ENCODE measurements at places on chromosomes 5 and 9.

- no peak for DNase-seq
Observed at GRCh38 chr9:21871256-21871975, 69.0 kb downstream of the MTAP start.

DNA sequence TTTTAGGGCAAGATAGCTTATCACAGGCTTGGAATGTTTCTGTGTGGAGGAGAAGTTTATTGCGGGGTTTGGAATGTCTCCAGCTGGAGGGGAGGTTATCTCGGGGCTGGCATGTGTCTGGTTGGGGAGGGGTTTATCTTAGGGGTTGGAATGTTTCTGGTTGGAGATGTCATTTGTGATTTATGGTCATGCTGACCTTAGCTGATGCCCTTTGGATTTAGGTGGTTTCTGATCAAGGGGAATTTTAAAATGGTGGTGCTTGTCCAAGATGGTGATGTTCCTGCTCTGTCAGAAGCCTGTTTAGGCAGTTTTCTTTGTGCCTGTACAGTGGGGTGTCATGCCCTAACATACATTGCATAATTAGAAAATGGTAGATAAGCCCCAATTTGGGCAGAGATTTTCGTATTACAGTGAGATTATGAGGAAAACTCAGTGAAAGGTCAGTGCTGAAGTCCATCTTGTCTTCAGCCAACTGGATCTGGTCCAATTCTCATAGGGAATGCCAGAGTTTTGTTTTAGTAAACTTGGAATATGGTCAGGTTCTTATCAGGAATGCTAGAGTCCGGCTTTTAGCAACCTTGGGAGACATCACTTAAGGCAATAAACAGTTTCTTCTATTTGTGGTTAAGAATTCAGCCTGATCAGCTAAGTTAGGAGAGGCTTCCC, 14.3 kb downstream of the CDK20 start:
- no peak for DNase-seq

GRCh38 chr5:79702606-79703380, 13.2 kb downstream of the CMYA5 start:
- DNase-seq: no peak

DNA sequence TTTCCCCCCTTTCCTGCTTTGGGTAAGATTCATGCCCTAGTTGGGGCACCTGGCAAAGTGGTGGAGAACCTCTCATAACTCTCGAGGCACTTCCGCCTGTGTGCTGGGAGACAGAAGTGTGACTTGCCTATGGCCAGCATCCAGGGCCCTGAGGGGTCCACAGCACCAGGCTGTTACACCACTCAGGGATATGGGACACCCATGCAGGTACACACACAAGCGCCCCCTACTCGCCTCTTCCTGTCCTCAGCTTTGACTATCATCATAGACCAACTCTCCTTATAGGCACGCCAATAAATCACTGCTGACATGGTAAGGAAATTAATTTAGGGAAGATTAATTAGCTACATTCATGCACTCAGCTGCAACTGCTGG, 45.4 kb downstream of the SHB start:
- no peak for DNase-seq

- no peak for DNase-seq
Observed at GRCh38 chr5:158801268-158801667, 298.4 kb downstream of the EBF1 start.

GRCh38 chr9:21711504-21711903, 90.9 kb upstream of the MTAP start:
- DNase-seq: no peak

DNA sequence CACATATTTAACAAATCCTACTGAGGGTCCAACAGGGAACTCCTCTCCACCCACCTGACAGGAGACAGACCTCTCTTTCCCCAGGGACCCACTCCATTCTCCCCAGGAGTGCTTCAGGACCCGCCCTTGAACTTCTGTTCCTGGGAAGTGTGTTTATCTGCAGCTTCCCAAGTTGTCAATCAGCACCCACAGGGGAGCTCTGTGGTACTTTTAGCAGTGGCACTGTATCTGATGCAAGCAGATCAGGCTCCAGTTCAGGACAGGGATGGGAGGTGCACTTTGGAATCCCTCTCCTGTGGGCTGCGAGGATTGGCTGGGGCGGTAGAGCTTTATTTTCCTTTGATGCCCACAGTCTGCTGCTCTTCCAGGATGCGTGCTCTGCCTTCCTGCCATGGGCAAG, 8.7 kb downstream of the GALNT10 start:
- DNase-seq: no peak

GRCh38 chr5:132714456-132715307, 22.7 kb downstream of the KIF3A start:
- DNase-seq: no peak

DNA sequence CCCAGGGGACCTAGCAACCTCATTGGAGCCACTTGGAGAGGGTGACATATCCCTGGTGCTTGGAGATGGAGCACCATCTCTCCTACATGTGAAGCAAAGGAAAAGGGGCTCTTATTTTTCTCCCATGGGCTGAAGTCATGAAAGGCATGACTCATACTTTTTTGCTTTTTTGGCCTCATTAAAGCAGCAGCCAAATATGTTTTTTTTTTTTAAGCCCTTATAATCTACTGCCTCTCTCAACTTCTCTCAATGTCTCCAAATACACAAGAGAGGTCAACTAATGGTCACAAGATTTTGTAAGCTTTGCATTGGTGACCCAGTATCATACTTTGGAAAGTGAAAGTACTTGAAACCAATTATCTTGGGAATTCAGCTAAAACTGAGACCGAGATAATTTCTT, 1.6 kb upstream of the CFAP90 start:
- no peak for DNase-seq

DNA sequence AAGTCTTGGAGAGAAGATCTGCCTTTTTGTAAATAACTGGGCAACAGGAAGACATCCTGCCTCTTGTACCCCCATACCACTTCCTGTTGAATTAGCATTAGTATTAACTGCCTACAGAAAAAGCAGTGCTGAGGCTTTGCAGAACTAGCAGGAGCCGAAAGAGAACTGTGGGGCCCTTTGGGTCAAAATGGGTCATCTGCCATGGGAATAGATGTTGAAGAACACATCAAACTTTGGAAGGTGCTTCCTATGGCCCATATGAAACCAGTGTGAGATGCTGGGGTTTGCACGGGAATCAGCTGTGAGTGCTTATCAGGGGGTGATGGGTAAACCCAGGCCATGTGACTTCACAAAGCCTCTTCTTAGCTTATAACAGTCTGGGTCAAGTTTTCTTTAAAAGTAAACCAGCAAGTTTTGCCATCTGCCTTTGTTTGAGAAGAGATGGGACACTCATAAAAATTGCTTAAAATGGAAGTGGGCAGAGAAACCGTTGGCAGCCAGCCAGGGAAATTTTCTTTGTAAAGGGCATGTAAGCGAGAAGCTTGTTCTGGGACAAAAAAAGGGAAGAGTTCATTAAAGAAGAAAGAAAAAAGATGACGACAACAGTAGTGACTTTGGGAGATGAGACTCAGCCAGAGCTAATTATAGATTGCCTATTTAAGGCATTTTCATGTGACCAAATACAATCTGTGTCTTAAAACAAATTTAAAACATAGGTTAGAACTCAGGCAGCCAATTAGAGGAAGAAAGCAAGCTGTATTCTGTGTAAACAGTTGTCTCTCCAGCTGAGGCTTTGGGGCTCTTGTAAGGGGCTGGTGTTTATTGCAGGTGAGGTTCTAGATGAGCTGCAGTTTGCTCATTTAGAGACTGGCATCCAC, 4.4 kb downstream of the SLC25A25 start:
- peak; percentile 94 for DNase-seq

- no peak for DNase-seq
Observed at GRCh38 chr5:124697933-124698591, 48.4 kb downstream of the ZNF608 start.

DNA sequence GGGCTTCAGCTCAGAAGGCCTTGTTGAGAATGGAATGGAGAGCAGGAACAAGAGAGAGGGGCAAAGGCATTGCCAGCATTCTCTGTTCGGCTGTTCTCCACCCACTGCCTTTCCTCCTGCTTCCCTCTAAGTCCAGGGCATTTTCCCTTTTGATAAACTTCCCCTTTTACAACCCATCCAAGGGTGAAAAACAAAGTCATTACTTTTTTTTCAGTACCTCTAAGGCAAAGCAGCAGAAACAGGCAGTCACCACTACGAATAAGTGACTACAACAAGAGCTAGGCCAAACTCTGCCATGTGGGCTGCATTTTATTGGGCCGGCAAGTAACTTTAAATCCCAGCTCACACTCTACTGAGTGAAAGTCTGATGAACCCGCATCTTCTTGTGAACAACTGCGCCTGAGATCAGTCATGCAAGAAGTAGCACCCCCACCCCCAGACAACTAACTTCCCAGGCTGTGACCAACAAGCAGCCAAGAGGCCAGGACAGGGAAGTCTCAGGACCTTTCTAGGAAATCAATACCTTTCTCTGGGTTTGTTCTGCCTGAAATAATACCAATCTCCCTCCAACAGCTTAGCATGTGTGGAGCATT, 13.1 kb downstream of the IL7R start:
- DNase-seq: no peak

DNA sequence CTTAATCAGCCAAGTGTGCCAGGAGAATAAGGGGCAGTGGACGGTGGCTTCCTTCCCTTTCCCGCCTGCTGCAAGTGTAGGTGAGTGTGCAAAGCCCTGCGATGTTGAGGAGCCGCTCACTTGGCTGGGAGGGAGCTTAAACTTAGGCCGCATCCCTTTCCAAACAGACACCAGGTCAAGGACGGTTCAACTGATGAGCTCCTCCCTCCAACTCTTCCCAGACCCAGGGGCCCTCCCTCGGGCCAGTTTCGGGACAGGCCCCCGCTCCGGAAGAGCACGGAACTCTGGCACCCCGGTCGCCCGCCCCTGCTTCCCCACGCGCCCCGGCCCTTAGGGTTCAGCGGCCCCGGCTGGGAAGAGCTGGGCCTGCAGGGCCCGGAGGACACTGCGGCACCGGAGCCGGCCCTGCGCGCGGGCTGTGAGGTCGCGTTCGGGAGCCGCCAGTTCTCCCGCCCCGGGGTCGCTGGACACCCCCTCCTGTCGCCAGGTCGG, 481 bp downstream of the MRPL36 start:
- peak; percentile 68 for DNase-seq

GRCh38 chr5:142342128-142342981, 17.5 kb upstream of the SPRY4 start:
- DNase-seq: no peak

- no peak for DNase-seq
Observed at GRCh38 chr9:98502311-98502975, 206.3 kb downstream of the GABBR2 start.

DNA sequence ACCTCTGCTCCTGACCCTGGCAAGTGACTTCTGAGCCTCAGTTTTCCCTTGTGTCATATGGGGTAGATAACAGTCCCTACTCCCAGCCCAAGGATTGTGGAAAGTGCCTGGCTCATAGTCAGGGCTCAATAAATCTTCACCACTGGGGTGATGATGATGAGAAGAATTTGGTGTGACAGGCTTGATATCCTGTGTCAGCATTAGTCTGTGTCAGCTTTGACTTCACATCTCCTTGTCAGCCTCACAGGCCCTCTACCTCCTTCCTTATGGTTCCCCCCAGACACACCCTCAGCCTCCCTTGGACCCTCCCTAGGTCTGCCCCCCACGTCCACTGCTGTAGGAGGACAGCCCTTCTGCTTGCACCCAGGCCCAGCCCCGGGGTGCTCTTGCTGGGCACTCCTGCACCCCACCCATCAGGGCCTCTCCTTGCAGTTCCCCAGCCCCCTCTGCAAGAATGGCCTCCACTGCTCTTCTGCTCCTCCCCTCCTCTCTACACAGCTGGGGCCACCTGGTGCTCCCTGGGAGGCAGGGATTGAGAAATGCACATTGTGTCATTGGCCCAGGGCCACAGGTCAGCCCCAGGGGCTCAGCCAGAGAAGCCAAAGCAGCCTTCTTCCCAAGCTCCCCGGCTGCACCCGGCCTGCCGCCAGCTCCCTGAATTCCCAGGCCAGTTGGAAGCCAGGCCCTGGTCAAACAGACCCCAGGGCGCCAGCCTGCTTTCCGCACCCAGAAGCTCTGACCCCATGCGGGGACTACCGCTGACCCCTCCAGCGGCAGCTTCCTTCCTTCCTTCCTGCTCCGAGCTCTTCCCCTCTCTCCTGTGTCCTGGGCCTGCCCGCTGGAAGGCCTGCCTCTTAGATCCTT, 7.7 kb downstream of the FGFR4 start:
- peak; percentile 70 for DNase-seq

DNA sequence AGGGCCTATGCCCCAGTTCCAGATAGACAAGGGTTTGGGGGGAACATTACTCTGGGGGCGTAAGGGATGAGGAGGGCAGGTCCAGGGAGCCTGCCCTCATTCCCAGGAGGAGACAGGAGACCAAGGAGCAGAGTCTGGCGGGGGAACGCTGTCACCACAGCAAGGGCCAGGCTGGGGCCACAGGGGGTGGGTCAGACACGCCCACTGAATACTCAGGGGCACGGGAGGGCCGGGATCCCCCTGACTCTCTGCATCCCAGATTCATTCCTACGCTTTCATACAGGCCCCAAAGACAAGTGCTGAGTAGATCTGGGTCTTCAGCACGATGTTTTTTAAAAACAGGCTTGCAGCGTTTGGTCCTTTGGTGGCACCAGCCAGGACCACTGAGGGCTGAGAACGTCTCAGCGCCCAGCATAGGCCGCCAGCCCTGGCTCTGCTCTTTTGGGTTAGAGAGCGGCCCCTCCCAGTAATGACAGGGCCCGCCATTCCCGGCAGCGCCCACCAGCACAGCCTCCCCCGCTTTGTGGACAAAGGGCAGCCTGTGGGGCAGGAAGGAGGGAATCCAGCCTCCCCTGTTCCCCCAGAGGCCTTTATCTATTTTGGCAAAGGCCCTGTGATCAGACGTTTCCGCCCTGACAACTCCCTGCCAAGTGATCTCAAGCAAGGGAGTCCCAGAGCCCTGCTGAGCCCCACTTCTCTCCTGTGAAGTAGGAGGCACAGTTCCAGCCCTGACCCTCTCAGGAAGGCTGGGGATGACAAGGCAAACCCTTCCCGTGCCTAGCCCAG, 24.9 kb downstream of the NEK6 start:
- DNase-seq: peak; percentile 84

- DNase-seq: no peak
Observed at GRCh38 chr9:87685441-87685840, 40.5 kb upstream of the CTSL start.

GRCh38 chr9:73154722-73155121, 3.1 kb downstream of the ANXA1 start:
- DNase-seq: no peak

DNA sequence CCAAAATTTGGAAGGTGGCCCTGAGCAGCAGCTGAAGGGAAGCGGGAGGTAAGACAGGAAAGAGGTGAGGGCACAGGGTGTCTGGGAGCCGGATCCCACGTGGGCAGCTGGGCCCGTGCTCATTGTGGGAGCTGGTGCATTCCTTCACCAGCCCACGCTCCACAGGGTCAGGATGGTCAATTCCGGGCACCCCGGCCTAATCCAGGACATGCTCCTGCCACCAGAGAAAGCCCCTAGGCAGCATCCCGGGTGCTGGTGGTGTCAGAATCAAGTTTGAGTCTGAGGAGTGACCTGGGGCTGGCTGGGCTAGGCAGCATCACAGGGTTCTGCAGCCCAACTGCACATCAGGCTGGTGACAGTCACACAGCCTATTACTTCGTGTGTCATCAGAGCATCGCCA, 7.1 kb upstream of the PDCD6 start:
- no peak for DNase-seq
